ENCODE measurements at places on chromosomes 12 and 14.
A peak's percentile ranks its signal among the peaks of the same experiment; 100 is the strongest.

DNA sequence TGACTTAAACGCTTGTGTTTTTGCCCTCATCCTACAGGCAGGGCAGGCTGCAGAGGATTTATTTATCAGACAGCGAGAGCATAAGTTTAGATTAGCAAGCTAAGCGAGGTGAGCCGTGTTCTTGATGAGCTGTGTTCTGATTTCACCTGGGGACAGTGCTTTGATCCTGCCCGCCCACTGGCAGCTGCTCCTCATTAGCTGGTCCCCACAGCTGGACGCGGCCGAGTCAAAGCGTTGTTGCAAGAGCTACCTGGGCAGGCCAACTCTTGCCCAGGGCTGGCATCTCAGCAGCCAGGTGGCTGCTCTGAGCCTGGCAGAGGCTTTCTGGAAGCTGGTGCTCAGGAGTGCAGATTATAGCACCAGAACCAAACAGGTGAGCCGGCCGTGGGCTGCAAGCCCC, 46.8 kb upstream of the BEGAIN start:
- no peak for DNase-seq

GRCh38 chr12:106845902-106846301, 71.4 kb downstream of the RIC8B start:
- DNase-seq = no peak

DNA sequence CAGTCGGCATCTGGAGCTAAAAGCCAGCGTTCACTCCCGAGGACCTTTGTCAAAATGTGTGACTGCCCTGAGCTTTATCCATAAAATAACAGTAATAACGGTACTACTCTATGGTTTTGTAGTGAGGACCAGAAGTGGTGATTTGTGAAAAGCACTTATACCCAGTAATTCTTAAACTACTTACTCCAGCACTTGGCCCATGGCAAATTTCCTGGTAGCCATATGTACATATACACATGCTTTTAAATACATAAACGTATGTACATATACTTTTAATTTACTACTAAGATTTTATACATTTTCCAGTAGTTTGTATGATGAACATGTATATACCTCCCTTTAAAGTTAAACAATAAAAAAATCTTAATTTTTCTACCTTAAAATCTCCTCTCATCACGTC, 163.8 kb upstream of the TMEM132C start:
- no peak for DNase-seq

DNA sequence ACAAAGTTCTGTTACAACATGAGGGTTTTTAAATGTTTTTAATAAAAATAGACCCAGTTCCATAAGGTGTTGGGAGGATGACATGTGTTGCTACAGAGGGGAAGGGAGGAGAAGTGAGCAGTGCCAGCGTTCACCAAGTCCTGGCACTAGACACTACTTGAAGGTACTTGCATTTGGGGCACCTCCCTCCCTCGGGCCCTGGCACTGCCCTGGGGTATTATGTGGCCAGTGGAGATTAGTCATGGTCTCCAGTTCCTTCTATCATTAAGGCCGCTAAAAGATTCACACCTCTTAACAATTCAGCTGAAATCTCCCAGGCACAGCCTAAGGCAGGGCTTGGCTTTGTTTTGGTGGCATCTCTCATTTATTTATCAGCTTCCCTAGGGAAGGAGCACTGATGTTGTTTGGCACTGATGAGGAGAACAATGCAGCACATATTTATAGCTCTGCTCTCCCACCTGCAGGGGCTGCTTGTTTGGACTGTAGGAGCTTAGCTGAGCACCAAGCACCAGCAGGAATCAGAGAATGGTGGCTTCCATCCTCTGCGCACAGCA, 155.5 kb upstream of the NTF3 start:
- no peak for DNase-seq

DNA sequence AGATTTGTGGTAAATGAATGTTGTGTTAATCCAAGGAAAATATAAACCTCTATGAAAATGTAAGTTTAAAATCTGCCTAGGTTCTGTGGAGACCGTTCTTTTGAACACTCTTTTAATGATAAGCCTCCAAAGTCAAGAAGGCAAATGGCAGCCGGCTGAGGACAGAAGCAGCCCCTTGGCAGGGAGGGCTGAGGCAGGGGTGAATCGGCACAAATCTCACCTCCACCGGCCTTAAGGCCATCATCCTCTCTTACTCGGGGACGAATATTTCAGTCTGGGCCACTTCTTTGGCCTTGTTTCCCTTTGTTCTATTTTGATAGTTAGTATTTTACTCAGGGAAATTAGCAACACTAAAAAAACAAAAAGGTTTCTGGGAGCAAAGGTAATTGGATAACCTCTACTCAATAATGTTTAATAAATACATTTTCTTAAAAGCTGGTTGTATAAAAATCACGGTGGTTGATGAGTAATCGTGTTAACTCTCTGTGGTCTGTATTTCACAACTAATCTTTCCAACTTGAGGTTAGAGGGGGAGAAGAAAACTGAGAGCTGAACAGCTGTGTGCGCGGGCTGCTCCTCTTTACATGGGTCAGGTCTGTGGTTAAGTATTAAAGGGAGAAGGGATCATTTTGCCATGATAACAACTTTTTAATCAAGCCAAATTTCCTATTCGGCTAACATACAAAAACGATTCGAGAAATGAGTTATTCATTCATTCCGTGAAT, 18.6 kb downstream of the LGMN start:
- no peak for DNase-seq

- DNase-seq = no peak
Observed at GRCh38 chr14:77673193-77673592, 34.6 kb downstream of the ALKBH1 start.

GRCh38 chr14:80718940-80719339, 222.6 kb downstream of the CEP128 start:
- DNase-seq = no peak

- DNase-seq = peak; percentile 77
Observed at GRCh38 chr14:34059925-34060650, 109.2 kb upstream of the EGLN3 start.

DNA sequence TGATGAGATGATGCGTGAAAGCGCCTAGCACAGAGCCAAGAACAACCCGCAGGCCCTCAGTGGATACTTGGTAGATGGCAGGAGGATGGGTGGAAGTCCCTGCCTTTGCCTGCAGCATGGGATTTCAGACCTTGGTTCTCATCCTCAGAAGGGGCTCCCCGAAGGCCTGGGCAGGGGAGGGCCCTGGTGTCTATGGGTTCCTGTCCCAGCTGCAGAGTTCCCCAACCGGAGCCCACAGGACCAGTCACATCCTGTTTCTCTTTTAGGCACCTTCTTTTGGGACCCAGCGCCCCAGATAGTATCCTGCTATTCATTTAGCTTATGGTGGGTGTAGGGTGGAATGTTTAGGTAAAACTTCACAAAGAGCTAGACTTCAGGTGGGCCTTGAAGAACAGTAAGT, 55.5 kb downstream of the CALM1 start:
- no peak for DNase-seq

- DNase-seq = no peak
Observed at GRCh38 chr14:31388687-31389413, 31.5 kb downstream of the HEATR5A start.

DNA sequence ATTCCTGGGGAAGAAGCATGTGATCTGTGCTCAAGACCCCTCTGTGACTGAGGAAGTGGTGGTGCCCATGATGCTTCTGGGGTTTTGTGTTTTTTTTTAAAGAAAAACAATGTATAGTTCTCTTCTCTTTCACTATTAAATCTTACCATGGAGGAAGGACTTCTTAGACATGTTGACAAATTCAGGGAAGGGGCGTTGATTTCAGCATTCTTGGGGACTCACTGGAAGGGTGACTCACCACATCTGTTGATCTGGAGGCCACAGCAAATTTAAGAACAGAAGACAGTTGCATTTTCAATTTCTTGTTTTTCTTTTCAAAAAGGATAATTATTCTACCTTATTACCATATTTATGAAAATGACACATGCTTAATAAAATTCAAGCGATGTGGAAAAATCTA, 152.9 kb upstream of the RTL1 start:
- no peak for DNase-seq

DNA sequence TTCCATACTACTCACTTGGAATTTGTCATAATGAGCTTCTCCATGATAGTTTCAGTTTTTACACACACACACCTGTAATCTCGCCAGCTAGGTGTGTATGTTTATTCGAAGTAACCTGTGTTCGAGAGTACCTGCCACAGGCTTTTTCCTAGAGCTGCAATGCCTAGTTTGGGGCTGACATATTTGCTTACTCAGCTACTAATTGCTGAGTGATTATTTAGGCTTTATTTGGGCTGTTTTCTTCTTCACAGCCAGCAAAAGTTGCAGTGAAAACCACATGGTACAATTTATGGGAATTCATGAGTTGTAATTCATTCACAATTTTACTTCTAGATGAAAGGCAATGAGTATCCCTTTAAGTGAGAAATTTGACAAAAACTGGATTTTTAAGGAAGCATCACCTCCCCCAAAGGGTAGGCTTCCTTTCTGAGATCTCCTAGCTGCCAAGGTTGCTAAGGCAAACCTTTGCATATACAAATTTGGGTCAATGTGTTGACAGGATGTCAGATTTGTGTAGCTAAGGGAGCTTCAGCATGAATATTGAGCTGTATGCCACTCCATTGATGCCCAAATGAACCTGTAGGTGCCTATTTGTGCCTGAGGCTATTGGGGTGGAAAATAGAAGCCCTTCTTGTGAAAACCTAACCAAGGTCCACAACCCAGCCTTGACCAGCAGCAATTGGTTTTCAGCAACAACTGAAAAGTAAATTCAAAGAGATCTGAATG, 108.7 kb upstream of the OTX2 start:
- DNase-seq = no peak

- DNase-seq = peak; percentile 37
Observed at GRCh38 chr14:56064513-56064912, 53.7 kb upstream of the PELI2 start.

- DNase-seq = no peak
Observed at GRCh38 chr12:98591209-98591608, 2.3 kb upstream of the SLC25A3 start.

GRCh38 chr12:13952096-13952495, 29.3 kb downstream of the GRIN2B start:
- no peak for DNase-seq

GRCh38 chr14:69226736-69227135, 33.2 kb upstream of the GALNT16 start:
- DNase-seq = no peak

GRCh38 chr14:33958605-33959226, 7.8 kb upstream of the EGLN3 start:
- DNase-seq = no peak

DNA sequence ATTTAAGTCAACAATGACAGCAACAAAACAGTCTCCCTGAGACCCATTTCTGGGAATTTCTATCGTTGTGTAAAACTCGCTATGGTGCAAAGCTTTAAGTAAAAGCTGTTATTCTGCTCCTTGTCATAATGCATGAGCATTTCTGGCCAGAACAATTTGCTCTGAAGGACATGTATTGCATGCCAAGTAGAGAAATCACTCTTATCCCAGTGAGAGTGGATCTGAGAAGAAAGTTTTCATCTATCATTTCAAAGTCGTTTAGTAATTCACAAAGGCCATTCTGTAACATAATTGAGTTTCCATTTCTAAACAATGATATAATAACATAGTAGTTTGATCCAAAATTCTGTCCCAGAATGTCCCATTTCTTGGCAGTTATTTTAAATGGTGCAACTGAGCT, 86.6 kb downstream of the TBC1D30 start:
- DNase-seq = no peak

GRCh38 chr12:13435235-13435933, 238.9 kb downstream of the EMP1 start:
- DNase-seq = no peak

- DNase-seq = no peak
Observed at GRCh38 chr12:112430929-112431328, 12.2 kb downstream of the PTPN11 start.

GRCh38 chr12:106106061-106106566, 32.6 kb downstream of the NUAK1 start:
- DNase-seq = no peak

- DNase-seq = peak; percentile 98
Observed at GRCh38 chr12:6613015-6613775, 6.0 kb upstream of the CHD4 start.

DNA sequence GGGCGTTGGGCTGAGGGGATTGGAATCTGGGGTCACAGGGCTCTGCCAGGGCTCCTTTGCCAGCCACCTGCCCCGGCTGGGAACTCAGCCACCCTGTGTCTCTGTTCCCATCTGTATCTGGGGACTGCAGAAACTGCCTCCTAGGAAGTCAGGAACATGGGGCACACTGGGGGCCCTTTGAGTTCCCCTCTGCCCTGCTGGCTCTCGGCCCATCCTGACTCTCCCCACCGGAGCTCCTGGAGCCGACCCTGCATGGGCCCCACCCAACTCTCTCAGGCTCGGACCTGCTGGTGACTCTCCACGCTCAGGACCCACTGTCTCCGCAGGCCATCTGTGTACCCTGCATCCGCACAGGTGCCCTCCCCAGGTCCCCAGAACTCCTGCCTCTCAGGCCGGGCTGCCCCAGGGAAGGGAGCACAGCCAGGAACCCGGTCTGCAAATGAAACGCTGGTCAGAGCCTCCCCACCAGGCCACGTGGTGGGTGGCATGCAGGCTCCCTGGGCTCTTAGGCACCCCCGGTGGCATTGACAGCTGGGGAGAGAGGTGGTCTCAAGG, 82.8 kb downstream of the KIF26A start:
- DNase-seq = peak; percentile 47

DNA sequence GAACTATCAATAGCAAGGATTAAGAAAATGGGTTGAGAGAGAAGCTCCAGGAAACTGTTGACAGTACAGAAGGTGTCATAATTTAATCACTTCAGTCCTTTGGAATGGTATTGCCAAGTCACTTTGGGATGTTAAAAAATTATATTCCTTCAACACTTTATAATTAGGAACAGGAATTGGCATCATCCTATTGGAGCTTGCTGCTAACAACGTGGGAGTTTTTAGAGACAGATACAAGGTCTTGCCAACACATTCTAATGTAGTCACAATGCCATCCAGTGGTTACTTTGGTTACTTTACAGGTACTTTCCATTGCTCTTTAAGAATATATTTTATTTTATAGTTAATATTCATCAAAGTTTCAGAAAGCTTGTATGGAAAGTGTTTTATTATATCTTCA, 310.1 kb downstream of the SYT1 start:
- DNase-seq = no peak

DNA sequence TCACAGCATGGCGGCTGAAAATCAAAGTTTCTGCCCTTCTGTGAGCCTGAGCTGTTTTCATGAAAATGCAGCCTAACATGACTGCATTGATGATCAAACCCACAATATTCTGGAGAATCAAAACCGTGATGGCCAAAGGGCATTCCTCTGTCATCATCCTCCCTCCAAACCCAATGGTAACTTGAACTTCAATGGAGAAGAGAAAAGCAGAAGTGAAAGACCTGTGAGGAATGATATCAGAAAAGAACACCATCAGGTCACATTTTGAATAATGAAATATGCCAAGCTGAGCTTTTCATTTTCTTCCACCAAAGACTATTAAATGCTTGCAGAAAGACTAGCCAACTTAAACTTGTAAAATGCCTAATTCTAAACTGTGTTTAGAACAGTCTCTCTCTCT, 8.1 kb downstream of the KCNJ8 start:
- DNase-seq = no peak

DNA sequence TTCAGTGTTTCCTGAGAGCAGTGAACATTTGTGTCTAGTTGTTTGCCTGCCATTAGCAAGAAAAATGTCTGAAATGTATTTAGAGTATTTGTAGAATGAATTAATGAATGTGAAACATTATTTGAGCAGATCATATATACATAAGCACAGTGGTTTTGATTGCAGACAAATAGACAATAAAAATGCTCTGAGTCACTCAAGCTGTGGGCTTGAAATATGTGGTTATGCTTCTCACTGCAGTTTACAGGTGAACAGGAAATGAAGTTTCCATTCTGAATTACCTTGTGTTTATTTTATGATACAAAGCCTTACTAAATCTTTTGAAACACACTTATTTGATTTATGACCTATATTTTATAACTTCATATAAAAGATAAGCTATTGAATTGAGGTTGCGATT, 827.7 kb downstream of the TMTC2 start:
- no peak for DNase-seq
